A549 (cell line): ENCODE measurements at places on chromosomes 4 and X.

DNA sequence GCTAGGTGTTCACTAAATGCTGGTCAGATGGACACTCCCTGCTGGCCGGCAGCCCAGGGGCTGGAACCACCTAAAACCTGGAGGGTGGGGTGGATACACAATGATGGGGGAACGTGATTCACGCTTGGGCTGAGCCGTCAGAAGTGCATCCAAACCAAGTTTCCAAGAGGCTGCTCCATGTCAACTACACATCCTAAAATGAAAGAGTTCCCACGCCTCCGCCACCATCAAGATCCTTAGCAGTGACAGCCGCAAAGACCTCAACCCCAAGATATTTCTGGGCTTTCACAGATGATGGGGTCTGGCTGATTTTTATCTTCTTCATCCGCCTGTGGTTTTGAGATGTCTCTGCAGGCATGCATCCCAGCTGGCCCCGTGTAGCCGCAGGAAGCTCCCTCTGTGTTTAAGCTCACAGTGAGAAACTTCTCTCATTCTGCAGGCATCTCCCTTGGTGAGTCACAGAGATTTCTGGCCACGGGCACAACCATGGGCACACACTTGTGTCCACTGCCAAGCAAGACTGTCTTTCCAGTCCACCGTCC is 84.4 kb downstream of the HTRA3 start:
- no peak for DNase-seq

GRCh38 chr4:123415977-123416376 is 19.4 kb downstream of the SPRY1 start:
- DNase-seq = no peak

DNA sequence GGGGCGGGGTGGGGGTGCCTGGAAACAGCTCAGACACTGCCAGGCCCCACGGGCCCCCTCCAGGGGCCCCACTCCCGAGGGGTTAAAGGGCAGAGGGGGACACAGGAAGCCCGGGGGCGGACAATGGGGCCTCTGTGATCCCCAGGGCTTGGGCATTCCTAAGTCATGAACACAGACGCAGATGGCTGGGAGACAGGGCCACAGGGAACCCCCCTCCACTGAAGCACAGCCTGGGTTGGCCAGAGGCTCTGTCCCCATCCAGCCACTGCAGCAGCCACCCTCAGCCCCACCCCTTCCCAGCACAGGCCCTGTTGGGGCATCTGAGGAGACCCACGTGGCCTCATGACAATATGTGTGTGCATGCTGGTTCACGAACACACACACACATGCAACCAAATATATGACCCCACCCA is 3.9 kb downstream of the L1CAM start:
- DNase-seq = no peak

DNA sequence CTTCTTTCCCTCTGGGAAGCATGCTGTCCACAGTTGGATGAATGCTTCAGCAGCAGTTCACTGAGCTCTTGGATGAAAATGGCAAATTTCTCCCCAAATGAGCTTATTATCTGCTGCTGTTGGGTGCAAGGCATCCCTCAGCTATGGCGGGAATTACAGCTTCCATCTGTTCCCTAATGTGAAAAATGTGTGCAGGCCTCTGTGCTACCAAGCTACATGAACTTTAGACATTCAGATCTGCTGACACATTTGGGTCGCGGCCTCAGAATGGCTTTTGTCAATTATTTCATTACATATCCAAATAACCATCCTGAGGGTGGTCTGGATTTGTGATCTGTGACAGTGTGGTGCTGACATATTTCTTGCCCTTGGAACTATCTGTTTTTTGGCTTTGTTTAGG is 119.5 kb upstream of the SCML1 start:
- no peak for DNase-seq

DNA sequence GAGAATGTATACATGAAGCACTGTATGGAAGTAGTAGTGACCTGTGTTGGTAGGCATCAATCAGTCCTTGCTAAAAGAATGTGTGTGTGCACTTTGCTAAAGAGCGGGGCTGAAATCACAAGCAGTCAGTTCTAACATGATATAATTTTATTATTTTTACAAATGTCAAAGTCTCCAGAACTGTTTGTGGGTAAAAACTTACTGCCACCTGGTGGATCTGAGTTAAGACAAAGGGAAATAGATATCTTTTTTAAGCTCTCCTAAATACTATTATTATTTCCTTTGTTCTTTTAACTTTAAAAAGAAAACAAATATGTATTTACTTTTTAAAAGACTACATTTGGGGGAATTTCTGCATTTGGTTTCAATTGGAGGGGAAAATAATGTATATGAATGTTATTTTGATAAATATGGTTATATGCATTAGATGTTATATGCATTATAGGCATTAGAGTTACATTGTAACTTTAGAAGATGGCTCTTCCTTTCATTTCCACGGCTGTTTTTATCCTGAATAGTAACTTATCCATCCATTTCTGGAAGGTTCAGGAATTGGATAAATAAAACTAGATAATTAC is 7.8 kb upstream of the CLOCK start:
- peak; percentile 11 for DNase-seq
